ENCODE measurements at places on chromosomes 5 and 9.
A peak's percentile ranks its signal among the peaks of the same experiment; 100 is the strongest.

DNA sequence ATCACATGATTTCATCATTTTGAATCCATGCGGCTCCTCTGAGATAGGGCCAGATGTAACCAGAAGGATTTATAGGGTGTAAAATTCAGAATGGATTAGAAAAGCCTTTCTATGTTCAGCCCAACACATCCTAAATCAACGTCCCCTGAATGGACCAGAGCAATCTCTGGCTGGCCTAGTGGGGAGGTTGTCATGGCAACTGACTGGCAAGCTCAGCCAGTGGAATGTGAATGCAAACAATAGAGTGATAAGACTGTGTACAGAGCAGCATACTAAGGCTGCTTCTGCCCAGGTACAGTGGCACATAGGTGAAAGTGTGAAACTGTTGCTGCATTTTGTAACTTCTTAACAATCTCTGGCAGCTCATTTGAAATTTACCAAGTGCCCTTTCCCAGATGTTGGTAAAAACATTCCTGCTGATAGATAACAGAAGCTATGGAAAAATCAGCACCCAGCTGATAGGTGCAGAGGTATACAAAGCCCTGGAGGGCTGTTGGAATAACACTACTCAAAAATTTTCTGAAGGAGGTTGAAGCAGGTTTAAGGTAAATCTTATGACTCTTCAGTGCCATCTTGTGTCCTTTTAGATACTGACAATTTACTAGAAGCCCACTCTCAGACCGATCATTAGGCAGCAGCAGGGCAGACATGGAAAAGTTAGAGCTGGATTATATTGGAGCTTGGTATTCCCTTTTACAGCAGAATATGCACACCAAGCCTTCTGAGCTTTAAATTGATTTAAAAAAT, 267.2 kb downstream of the RAB3C start:
- DNase-seq, result no peak
- no peaks in the 10 kb centered on the region for H3K4me1 ChIP-seq
- no peaks in the 10 kb centered on the region for H3K36me3 ChIP-seq
- peaks cover 16% of the 10 kb centered on the region for H3K27me3 ChIP-seq
- H3K4me3 ChIP-seq, result no peak overlapping the region

DNA sequence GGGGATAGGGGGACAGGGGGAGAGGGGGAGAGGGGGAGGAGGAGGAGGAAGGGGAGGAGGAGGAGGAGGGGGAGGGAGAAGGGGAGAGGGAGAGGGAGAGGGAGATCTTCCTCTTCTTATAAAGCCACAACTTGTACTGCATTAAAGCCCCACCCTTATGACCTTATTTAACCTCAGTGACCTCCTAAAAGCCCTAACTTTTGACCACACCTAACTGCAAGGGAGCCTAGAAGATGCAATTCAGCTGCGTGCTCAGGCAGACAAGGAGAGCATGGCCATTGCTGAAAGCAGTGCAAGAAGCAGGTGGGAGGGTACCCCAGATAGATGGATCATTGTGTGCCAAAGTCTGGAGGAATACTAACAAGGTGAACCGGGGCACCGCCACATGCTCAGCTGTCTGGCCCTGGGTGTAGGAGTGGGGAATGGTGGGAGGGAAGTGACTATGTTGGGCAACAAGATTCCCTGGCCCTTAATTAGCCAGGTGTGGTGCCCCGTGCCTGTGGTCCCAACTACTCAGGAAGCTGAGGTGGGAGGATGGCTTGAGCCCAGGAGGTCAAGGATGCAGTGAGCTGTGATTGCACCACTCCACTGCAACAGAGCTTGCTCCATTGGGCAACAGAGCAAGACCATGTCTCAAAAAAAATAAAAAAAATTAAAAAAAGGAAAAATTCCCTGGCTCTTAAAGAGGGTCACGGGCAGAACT, 125.4 kb upstream of the BOD1 start:
- no peak overlapping the region for H3K4me3 ChIP-seq
- H3K4me1 ChIP-seq, result no peaks in the 10 kb centered on the region
- DNase-seq, result no peak
- no peaks in the 10 kb centered on the region for H3K36me3 ChIP-seq

- H3K4me3 ChIP-seq, result no peak overlapping the region
- no peak for DNase-seq
- no peaks in the 10 kb centered on the region for H3K27me3 ChIP-seq
- no peak overlapping the region for H3K27ac ChIP-seq
- no peaks in the 10 kb centered on the region for H3K4me1 ChIP-seq
Observed at GRCh38 chr5:136590581-136590980, 225.2 kb upstream of the TRPC7 start.

DNA sequence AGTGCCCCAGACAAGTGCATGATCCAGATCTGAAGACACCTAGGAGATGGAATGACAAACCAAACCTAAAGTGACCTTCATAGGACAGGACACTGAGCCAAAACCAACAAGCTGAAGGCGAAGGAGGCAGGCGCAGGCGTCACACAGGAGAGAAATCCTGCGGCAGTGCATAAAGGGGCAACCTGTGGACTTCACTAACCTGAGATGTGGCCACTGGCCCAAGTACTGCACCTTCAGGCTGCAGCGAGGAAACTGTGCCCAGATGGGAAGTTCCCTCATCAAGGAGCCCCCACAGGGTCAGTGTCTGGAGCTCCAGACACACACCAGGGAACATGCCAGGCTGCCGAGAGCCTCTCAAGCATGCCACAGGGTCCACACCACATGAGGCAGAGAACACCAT, 3.7 kb downstream of the IPPK start:
- H3K36me3 ChIP-seq, result peaks cover 34% of the 10 kb centered on the region
- no peak overlapping the region for H3K4me3 ChIP-seq
- peak overlapping the region; percentile 41 for H3K27ac ChIP-seq
- peaks cover 62% of the 10 kb centered on the region for H3K4me1 ChIP-seq
- H3K27me3 ChIP-seq, result no peaks in the 10 kb centered on the region

DNA sequence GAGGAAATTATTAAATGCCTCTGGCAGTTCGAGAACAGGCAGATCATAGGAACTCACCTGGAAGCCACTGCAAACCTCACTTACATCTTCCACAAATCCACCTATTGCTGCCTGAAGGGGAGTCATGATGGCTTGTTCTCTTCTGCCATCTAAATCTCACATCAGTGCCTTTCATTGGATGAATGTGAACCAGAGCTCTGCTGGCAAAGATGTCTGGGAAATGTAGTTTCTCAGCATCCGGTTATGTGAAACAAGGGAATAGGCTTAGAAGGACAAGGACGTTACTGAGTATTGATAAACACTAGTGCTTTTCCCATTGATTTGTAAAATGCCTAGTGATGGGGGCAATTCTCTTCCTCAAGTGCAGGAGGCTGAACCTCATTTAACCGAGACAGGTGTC, 483.3 kb downstream of the ARHGEF28 start:
- H3K4me1 ChIP-seq, result no peaks in the 10 kb centered on the region
- H3K27me3 ChIP-seq, result peaks cover 6% of the 10 kb centered on the region

- peaks cover 3% of the 10 kb centered on the region for H3K27me3 ChIP-seq
- H3K4me3 ChIP-seq, result no peak overlapping the region
- DNase-seq, result peak; percentile 62
- peaks cover 15% of the 10 kb centered on the region for H3K36me3 ChIP-seq
- peaks cover 55% of the 10 kb centered on the region for H3K4me1 ChIP-seq
Observed at GRCh38 chr5:14399054-14399692, 182.4 kb upstream of the OTULINL start.

- no peak overlapping the region for H3K4me3 ChIP-seq
- H3K27ac ChIP-seq, result no peak overlapping the region
- peaks cover 59% of the 10 kb centered on the region for H3K36me3 ChIP-seq
- H3K27me3 ChIP-seq, result no peaks in the 10 kb centered on the region
Observed at GRCh38 chr9:71885467-71885866, 25.5 kb downstream of the ABHD17B start.

- no peak overlapping the region for H3K4me3 ChIP-seq
- no peaks in the 10 kb centered on the region for H3K36me3 ChIP-seq
- H3K27me3 ChIP-seq, result no peaks in the 10 kb centered on the region
Observed at GRCh38 chr5:147920420-147921030, 14.2 kb upstream of the C5orf46 start.

DNA sequence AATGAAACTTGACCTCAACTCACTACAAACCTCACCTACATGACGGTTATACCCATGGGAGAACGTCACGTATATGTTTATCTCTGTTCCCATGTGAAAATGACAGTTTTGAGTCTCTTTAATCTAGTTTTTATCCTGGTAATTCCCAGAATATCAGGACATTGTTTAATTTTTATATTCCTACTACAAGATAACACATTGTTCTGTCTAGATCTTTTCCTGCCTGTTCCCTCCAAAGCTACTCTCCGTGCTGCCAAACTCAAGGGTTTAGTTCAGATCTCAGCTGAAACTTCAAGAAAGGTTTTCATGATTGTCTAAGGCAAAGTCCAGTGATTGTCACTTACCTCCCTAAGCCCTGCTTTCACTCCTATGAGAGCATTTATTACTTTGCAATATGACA, 1159.4 kb upstream of the SEMA6A start:
- no peak overlapping the region for H3K27ac ChIP-seq
- no peaks in the 10 kb centered on the region for H3K4me1 ChIP-seq
- no peaks in the 10 kb centered on the region for H3K36me3 ChIP-seq
- H3K27me3 ChIP-seq, result no peaks in the 10 kb centered on the region
- no peak overlapping the region for H3K4me3 ChIP-seq
- DNase-seq, result no peak

DNA sequence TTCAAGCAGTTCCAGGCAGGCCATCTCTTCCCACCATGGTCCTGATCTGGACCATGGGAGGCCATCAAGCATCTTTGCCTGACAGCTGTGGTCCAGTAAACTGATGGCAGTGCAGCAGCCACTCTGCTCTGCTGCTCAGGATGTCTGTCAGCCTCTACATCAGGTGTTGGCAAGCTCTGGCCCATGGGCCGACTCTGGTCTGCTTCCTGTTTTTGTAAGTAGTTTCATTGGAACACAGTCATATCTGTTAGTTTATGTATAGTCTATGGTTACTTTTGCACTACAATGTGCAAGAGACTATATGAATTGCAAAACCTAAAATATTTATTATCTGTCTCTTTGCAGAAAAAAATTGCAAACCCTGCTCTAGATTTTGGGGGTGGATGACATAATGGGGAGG, 225.0 kb downstream of the KCTD16 start:
- H3K27ac ChIP-seq, result no peak overlapping the region
- H3K36me3 ChIP-seq, result no peaks in the 10 kb centered on the region
- no peak overlapping the region for H3K4me3 ChIP-seq
- H3K27me3 ChIP-seq, result no peaks in the 10 kb centered on the region
- no peaks in the 10 kb centered on the region for H3K4me1 ChIP-seq

DNA sequence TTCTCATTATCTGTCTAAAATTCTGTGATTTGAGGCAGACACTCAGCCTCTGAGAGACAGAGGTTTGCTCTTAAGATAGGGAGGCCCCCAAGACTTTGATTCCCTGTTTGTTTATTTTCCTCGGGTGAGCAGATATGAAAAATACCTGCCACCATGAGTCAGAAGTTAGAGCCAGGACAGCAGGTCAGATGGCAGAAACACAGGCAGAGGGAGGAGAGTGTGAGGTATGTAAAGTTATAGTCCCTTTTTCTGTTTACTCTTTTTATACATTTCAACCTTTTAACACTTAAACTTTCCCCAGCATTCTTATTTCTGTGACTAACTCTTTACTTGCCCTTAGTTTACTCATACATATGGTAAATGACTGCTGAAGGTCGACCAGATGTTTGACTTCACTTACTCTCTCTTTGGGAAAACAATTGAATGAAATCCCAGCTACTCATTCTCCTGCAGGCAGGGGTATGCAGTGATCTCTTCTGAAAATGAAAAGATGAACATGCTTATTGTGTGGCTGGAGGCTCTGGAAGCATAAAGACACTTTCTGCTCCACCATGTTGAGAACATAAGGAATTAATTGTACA, 383.8 kb downstream of the NTRK2 start:
- H3K4me3 ChIP-seq, result no peak overlapping the region
- H3K27ac ChIP-seq, result no peak overlapping the region
- H3K27me3 ChIP-seq, result peaks cover 2% of the 10 kb centered on the region
- DNase-seq, result no peak
- H3K4me1 ChIP-seq, result no peaks in the 10 kb centered on the region

- H3K36me3 ChIP-seq, result no peaks in the 10 kb centered on the region
- no peaks in the 10 kb centered on the region for H3K4me1 ChIP-seq
- no peak overlapping the region for H3K27ac ChIP-seq
- DNase-seq, result no peak
- H3K27me3 ChIP-seq, result no peaks in the 10 kb centered on the region
Observed at GRCh38 chr5:101878190-101878589, 417.9 kb downstream of the SLCO4C1 start.

DNA sequence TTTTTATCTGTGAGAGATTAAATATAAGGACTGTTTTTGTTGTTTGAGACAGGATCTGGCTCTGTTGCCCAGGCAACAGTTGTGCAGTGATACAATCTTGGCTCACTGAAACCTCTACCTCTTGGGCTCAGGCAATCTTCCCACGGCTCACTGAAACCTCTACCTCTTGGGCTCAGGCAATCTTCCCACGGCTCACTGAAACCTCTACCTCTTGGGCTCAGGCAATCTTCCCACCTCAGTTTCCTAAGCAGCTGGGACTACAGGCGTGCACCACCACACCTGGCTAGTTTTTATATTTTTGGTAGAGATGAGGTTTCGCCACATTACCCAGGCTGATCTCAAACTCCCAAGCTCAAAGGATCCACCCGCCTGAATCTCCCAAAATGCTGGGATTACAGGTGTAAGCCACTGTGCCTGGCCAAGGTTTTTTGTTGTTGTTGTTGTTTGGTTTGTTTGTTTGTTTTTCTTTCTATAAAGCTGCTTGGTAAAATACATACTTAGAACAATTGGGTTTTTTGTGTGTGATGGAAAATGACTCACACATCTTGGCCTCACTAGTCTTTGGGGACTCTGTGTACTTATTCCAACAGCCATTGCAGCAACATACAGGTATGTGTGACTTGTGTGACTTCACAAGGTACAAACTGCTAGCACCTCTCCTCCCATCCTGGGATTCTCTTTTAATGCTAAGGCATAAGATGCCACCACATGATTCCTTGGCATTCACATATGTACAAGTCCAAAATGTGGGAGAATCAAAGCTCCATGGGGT, 36.5 kb upstream of the RASA1 start:
- H3K27ac ChIP-seq, result no peak overlapping the region
- no peak overlapping the region for H3K4me3 ChIP-seq
- DNase-seq, result no peak
- no peaks in the 10 kb centered on the region for H3K4me1 ChIP-seq
- no peaks in the 10 kb centered on the region for H3K36me3 ChIP-seq
- peaks cover 2% of the 10 kb centered on the region for H3K27me3 ChIP-seq

- H3K36me3 ChIP-seq, result peaks cover 35% of the 10 kb centered on the region
- no peak overlapping the region for H3K4me3 ChIP-seq
- peak; percentile 22 for DNase-seq
- H3K4me1 ChIP-seq, result peaks cover 6% of the 10 kb centered on the region
Observed at GRCh38 chr5:78221964-78222451, 72.5 kb downstream of the AP3B1 start.

GRCh38 chr9:84379740-84380139, 39.2 kb upstream of the SLC28A3 start:
- H3K4me1 ChIP-seq, result no peaks in the 10 kb centered on the region
- no peaks in the 10 kb centered on the region for H3K36me3 ChIP-seq
- DNase-seq, result no peak
- no peak overlapping the region for H3K4me3 ChIP-seq
- no peak overlapping the region for H3K27ac ChIP-seq

- no peaks in the 10 kb centered on the region for H3K4me1 ChIP-seq
- H3K36me3 ChIP-seq, result no peaks in the 10 kb centered on the region
Observed at GRCh38 chr9:135060461-135061116, 26.9 kb upstream of the OLFM1 start.

- H3K4me3 ChIP-seq, result no peak overlapping the region
- no peaks in the 10 kb centered on the region for H3K36me3 ChIP-seq
- H3K4me1 ChIP-seq, result peaks cover 3% of the 10 kb centered on the region
- H3K27ac ChIP-seq, result no peak overlapping the region
- H3K27me3 ChIP-seq, result peaks cover 12% of the 10 kb centered on the region
Observed at GRCh38 chr5:11390291-11390767, 513.9 kb downstream of the CTNND2 start.
